Prostate gland (tissue), 2 donors: ENCODE measurements at places on chromosomes 1 and 21. TPM values are rescaled to one million over a fixed set of nuclear protein-coding genes. Genes with fewer than 3 reads are reported as not detected.

GRCh38 chr1:186492531-186493291 is 31.8 kb upstream of the PDC start:
- no peak for DNase-seq
- peak overlapping the region; percentile 4 for H3K27ac ChIP-seq
- H3K4me3 ChIP-seq = no peak overlapping the region
- no peaks in the 10 kb centered on the region for H3K27me3 ChIP-seq
- no peaks in the 10 kb centered on the region for H3K4me1 ChIP-seq

- H3K4me3 ChIP-seq = no peak overlapping the region
- peaks cover 4% of the 10 kb centered on the region for H3K27me3 ChIP-seq
- no peak for DNase-seq
- no peak overlapping the region for H3K27ac ChIP-seq
- no peaks in the 10 kb centered on the region for H3K36me3 ChIP-seq
Observed at GRCh38 chr1:76037324-76037723, 37.2 kb upstream of the ST6GALNAC3 start.

- no peak overlapping the region for H3K27ac ChIP-seq
- no peaks in the 10 kb centered on the region for H3K36me3 ChIP-seq
- peaks cover 16% of the 10 kb centered on the region for H3K4me1 ChIP-seq
- H3K27me3 ChIP-seq = no peaks in the 10 kb centered on the region
Observed at GRCh38 chr1:933603-933940, 9.8 kb downstream of the SAMD11 start.

- H3K4me3 ChIP-seq = no peak overlapping the region
- no peak for DNase-seq
- no peaks in the 10 kb centered on the region for H3K27me3 ChIP-seq
Observed at GRCh38 chr1:63966016-63966415, 192.2 kb downstream of the ROR1 start.

RHD gene
- not detected for total RNA-seq

- no peak overlapping the region for H3K27ac ChIP-seq
- no peaks in the 10 kb centered on the region for H3K27me3 ChIP-seq
- DNase-seq = no peak
- H3K36me3 ChIP-seq = no peaks in the 10 kb centered on the region
- no peak overlapping the region for H3K4me3 ChIP-seq
Observed at GRCh38 chr1:65196926-65197325, 48.9 kb downstream of the AK4 start.

DNA sequence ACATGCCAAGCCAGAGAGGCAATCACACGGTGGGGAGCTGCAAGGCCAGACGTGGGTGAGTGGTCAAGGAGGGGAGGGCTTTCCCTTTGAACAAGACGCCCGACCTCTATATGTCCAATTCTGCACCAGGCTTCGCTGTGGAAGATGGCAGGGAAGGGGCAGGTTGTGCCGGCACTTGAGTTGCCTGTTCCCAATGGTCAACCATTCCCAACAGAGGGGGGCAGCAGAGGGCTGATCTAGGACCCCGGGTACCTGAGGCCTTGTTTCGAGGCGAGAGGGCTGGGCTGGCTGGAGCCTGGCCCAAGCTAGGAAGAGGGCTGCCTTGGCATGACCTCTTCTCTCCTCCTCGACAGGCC is 64.9 kb downstream of the TMEM53 start:
- H3K27ac ChIP-seq = no peak overlapping the region
- H3K4me1 ChIP-seq = no peaks in the 10 kb centered on the region
- H3K4me3 ChIP-seq = no peak overlapping the region
- H3K36me3 ChIP-seq = no peaks in the 10 kb centered on the region
- no peaks in the 10 kb centered on the region for H3K27me3 ChIP-seq

GRCh38 chr21:46437511-46437910 is 21.2 kb upstream of the DIP2A start:
- H3K36me3 ChIP-seq = no peaks in the 10 kb centered on the region
- no peak for DNase-seq
- H3K4me3 ChIP-seq = no peak overlapping the region

DNA sequence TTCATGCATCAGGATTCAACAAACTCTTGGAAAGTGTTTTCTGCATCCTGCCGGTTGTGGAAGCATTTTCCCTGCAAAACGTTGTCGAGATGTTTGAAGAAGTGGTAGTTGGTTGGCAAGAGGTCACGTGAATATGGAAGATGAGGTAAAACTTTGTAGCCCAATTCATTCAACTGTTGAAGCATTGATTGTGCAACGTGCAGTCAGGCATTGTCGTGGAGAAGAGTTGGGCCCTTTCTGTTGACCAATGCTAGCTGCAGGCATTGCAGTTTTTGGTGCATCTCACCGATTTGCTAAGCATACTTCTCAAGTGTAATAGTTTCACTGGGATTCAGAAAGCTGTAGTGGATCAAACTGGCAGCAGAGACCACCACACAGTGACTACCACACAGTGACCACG is 57.0 kb upstream of the PRDM2 start:
- no peaks in the 10 kb centered on the region for H3K36me3 ChIP-seq
- H3K4me3 ChIP-seq = no peak overlapping the region
- no peaks in the 10 kb centered on the region for H3K27me3 ChIP-seq
- no peak for DNase-seq
- no peak overlapping the region for H3K27ac ChIP-seq

PRELP gene
- total RNA-seq = 43.2 TPM
